NCI-H2081 (cell line): ENCODE measurements at places on chromosomes 16 and 17.
A peak's percentile ranks its signal among the peaks of the same experiment; 100 is the strongest.

GRCh38 chr17:8855477-8856204 is 11.8 kb downstream of the PIK3R6 start:
- DNase-seq = no peak

- no peak for DNase-seq
Observed at GRCh38 chr17:58703137-58703915, 10.9 kb downstream of the RAD51C start.

DNA sequence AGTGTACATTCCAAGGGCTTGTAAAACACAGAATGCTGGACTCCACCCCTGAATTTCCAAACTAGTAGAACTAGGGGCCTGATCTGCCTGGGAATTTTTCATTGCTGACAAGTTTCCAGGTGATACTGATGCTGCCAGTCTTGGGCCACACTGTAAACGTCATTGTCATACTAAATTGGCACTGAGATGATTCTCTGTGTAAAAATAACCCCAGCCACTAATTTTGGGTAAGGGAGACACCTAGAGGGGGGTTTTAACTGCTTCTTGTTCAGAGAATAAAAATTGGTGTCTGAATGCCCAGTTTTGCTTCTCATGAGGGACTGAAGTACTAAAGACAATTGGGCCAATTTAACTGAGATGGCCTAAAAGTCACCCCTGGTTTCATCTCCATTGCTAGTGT is 5.0 kb upstream of the CDH13 start:
- DNase-seq = peak; percentile 1

GRCh38 chr17:50484386-50485155 is 5.9 kb downstream of the RSAD1 start:
- DNase-seq = no peak

GRCh38 chr16:58037365-58038057 is 12.0 kb downstream of the MMP15 start:
- no peak for DNase-seq

- DNase-seq = no peak
Observed at GRCh38 chr16:77172951-77173350, 18.0 kb upstream of the MON1B start.

DNA sequence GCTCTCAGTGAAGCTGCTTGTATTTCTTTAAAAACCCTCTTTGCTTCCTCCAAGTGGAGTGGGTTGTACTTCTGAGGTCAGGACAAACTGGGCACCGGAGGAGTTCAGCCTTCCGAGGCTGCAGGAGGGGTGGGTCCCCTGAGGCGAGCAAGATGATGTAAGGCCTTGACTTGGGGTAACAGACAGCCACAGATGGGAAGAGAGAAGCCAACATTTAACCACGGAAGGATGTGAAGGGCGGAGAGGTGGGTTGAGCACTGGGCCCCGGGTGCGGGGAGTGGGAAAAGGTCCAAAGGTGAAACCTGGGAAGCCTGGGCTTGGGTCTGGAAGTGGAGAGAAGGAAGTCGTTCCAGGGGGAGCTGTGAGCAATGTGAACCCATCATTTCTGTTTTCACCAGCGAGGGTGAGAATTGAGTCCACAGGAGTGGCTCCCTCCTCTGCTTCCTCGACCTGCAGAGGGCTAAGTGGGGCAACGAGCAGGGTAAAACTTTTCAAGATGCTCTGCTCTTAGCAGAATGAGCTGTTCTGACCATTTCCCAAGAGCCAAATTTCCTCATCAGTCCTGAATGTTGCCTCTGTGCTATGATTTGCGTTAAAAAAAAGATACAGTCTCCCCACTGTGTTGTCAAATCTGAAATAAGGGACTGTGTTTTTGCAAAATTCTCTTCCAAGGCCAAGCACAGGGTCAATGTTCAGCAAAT is 137.7 kb upstream of the CRHR1 start:
- no peak for DNase-seq

- DNase-seq = no peak
Observed at GRCh38 chr17:81194225-81194760, 28.3 kb upstream of the AATK start.

- DNase-seq = no peak
Observed at GRCh38 chr17:11170881-11171280, 70.1 kb upstream of the SHISA6 start.

GRCh38 chr17:42684929-42685556 is 2.7 kb downstream of the CNTNAP1 start:
- DNase-seq = no peak

DNA sequence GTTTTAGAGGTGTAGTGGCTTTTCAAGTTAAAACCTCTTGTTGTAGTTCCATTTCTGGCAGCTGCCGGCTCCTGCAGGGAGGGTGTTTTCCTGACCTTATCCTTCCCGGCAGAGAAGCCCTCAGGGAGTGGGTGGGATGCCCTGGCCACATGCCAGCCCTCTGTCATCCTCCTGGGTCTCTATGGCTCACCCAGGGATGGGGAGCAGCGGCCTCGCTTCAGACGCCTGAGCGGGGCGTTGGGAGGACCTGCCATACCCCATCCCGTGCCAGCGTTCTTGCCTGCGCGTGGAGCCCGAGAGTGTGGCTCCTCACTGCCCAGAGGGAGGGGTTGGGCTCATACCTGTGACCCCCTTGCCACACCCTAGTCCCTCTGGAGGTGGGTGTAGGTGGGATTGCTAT is 11.9 kb downstream of the KCNJ12 start:
- no peak for DNase-seq

DNA sequence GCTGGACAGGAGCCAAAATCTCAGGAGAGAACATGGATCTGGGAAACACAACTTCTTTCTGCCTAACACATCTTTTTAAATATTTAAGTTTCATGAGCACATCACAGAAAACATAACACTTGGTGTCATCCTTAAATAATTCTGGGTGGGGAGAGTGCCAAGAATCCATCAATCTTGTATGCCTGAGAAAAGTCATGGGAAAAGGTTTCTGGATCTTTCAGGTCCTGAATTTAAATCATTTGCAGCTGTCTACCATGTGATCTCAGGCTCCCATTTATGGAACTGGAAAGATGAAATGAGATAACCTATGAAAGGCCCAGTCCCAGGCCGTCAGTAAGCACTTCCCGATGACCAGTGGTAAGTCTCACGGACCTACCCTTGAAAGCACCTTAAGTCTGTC is 15.1 kb downstream of the CDH11 start:
- no peak for DNase-seq

- no peak for DNase-seq
Observed at GRCh38 chr16:30920891-30921290, 2.5 kb upstream of the FBXL19 start.
